NCI-H1048 (cell line): ENCODE measurements at places on chromosomes 3 and 15.

GRCh38 chr15:70083946-70084345 is 13.8 kb downstream of the TLE3 start:
- no peak for DNase-seq

DNA sequence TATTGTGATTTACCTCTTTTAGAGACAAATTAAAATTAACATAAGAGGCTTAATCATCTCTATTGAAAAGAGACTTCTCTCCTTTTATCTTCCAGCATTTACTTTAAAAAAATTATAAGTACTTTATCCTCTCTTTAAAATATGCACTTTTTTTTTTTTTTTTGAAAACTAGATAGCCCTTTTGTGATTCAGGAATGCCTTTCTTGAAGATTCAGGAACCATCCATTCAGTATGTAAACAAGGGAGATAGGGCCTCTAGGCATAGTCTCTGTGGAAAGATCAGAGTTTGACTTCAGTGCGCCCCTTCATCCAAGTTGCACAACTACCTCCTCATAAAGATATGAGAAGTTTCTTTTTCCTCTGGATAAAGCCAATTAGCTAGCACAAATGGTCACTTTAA is 1163.7 kb downstream of the SI start:
- no peak for DNase-seq

GRCh38 chr3:14141144-14141543 is 16.3 kb downstream of the TMEM43 start:
- DNase-seq, result no peak

DNA sequence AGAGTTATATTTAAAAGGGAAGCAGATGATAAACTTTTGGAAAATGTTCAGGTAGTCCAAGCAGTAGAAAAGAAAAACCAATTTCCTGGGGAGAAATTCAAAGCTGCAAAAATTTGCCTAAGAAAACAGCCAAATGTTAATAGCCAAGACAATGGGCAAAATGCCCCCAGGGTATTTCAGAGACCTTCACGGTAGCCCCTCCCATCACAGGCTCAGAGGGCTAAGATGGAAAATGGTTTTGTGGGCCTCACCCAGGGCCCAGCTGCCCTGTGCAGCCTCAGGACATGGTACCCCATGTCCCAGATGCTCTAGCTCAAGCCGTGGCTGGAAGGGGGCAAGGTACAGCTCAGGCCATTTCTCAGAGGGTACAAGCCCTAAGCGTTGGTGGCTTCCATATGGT is 391.0 kb downstream of the ZIC4 start:
- no peak for DNase-seq

- no peak for DNase-seq
Measured at GRCh38 chr3:58518291-58518789, 18.6 kb downstream of the ACOX2 start.

- DNase-seq, result no peak
Measured at GRCh38 chr15:90001683-90002427, 731 bp downstream of the ZNF710 start.

GRCh38 chr3:130601442-130601971 is 84.5 kb downstream of the COL6A6 start:
- DNase-seq, result no peak

DNA sequence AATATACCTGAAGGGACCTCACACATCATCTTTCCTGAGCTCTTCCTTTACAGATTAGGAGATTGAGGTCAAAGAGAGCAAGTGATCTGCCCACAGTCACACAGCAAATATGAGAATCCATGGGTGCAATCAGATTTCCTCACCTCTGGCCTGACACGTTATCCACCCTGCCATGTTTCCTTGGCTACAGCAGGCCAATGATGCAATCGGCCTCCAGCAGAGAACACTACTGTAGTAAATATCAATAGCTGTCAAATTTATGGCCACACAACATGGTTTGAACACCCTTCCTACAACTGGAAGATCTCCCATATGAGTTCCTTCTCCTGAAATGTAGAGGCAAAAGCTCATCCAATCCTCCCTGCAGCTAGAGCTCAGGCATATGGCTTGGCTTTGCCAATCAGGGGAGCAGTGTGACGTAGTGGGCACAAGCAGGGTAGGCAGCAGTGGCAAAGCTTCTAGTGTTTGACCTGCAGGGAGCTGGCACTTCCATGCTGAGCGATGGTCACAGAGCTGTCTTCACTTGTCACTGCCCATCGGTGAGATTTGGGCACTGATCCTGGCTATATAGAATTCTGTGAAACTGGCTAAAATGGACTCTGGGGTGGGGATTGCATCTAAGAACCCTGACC is 271.3 kb downstream of the TJP1 start:
- no peak for DNase-seq

- DNase-seq, result no peak
Measured at GRCh38 chr3:184423561-184423960, 43.7 kb downstream of the CHRD start.

DNA sequence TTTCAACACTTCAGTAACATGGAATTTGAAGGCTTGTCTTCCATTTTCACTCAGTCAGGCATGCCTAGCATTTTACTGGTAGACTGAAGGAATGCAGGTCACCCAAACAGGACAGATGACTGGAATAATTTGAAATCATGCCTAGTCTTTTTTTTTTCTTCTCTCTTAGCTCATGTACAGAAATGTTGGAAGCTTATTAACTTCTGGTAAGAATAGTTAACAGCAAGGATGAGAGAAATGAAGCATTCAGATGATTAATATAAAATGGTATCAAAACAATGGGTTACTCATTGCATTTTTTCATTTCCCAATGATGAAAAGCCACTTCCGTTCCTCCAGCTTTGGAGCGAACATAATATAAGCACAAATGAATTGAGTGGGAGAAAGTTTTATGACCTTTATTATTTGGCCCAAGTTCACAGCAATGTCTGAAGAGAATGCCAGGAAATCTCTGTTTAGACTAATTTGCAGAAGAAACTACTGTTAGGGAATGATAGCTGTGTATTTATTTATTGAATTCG is 431.6 kb upstream of the RASGRP1 start:
- no peak for DNase-seq

GRCh38 chr15:69591905-69592508 is 139.4 kb downstream of the RPLP1 start:
- no peak for DNase-seq

DNA sequence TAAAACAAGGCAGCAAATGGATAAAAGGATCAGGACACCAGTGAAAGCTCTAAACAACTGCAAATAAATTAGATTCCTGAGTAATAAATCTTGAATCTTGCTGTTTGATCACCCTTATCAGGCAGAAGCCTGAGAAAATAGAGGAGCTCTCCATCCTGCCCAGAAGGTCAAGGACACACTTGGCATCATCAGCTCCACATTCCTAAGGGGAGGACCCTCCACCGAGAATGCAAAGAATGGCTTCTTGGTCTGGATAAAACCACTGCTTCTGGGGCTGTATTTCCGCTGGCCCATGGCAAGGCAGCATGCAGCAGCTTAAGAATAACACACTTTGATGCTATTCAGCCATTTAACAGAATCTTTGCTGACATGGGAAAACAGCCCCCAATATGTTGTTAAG is 108.9 kb upstream of the TSC22D2 start:
- DNase-seq, result no peak

DNA sequence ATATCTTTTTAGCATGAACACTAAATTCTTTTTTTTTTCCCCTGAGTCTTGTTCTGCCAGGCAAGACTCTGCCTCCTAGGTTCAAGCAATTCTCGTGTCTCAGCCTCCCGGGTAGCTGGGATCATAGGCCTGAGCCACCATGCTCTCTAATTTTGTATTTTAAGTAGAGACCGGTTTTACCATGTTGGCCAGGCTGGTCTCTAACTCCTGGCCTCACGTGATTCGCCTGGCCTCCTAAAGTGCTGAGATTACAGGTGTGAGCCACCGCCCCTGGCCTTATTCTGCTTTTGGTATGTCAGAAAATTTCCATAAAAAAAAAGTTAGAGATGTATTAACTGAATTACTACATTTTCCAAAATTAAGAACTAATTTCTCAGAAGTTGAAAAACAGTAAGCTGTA is 14.3 kb downstream of the RAB11A start:
- no peak for DNase-seq

DNA sequence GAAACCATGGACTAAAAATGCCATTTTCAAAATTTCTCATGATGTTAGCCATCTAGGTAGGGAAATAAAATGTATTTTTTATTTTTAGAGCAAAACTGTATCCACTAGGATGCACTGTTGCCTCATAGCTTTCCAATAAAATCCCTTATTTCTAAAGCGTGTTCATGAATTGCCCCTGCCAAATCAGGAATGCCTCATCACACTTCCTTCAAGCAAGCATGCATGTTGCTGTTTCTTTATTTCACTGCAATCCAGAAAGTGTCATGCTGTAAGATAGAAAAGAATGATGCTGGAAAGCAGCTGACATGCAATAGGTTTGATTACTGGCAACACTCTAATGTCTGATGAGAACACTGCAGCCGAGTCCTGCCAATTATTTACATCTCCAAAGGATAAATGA is 239.5 kb downstream of the CHL1 start:
- DNase-seq, result no peak

DNA sequence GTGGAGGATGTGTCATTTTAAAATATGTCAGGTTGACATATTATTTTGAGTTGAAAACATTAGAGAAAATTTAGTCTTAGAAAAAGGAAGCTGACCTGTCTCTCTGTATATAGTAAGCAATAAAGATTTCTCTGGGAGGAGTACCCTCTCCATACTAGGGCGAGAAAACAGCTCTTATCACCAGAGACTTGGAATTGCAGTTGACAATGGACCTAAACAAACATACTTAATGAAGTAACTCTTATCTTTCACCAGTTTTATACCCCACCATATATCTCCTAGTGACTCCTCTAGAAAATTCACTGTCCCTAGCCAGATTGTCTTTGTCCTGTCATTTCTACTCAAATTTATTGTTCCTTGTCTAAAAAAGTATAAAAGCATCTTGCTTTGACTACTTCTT is 7.2 kb upstream of the GATM start:
- DNase-seq, result no peak

- no peak for DNase-seq
Measured at GRCh38 chr15:93500155-93500554, 411.1 kb upstream of the RGMA start.

DNA sequence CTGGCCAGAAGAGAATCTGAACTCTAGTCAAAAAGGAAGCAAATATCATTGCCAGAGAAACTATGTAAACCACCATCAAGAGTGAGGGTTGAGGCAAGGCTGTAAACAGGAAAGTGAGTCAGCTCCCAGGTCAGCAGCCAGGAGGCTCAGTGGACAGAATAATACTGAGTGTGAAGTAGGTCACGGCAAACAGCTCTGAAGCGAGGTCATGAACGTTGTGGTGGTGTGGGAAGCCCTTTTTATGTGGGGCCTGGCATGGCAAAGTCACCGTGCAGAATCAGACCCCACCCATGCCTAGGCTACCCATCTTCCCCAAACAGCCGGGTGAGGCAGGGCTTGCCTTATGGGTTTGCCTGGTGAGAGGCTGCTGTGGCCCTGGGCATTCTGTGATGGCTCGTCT is 43.9 kb downstream of the THBS1 start:
- DNase-seq, result no peak

DNA sequence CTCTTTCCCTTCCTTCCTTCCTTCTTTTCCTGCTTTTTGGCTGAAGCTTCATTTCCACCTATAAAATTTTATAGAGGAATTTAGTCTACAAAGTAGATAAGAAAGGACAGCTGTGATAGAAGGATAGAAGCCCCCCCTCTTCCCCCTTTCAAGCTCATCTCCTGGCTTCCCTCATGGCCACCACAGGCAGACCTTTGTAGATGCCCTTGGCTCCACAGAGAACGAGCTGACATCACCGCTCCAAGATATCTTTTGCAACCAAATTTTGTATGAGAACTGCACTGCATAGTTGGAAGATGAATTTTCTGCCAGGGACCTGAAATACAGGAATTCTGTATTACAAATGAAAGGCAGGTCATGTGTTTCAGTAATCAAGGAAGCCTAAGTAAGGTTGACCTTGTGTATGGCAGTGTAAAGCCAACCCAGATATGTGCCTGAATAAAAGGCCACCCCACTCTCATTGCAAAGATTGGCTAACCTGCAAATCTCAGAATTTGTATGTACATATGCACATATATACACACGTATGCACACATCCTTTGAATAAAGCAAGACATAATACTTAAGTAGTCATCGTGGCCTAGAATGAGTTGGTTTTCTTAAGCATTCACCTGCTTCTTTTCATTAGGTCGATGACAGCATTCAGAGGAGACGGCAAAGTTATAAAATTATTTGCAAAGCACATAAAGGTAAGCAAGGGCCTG is 57.1 kb upstream of the FILIP1L start:
- no peak for DNase-seq

- DNase-seq, result no peak
Measured at GRCh38 chr3:109563149-109563548, 225.8 kb upstream of the DPPA4 start.

GRCh38 chr15:58788056-58788710 is 17.1 kb downstream of the MINDY2 start:
- no peak for DNase-seq
